ENCODE measurements at places on chromosomes 3 and 15. TPM values are rescaled to one million over a fixed set of nuclear protein-coding genes. Genes with fewer than 3 reads are reported as not detected.

DNA sequence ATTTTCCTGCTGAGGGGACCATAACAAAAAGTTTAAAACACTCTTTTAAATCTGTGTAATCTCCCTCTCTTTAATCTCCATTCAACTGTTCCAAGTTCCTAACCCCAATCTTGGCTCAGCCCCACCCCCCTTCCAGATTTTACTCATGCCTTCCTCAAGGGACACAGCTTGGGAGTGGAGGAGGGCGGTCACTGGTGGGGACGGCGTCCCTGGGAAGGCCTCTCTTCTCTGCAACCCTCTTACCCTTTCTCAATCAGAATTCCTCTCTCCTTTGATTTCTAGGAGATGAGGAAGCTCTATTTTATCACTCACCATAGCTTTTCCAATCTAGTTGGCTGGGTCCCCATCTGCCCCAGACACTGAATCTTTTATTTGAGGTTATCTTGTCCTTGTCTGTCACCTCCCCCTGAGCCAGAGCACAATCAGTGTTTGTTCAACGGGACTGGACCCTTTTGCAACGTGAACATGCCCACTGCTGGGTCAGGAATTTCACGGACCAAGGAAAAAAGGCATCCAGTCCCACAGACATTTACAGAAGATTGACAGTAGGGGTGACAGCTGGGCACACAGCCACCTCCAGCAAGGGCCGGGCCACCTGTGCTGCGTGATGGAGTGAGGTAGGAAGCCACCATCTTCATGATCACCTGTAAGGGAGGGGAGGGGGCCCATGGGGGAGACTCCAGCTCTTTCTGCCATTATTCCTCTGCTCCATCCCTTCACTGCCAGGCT lies 84.0 kb upstream of the HERC1 start:
- no peak overlapping the region for H3K4me3 ChIP-seq
- peaks cover 4% of the 10 kb centered on the region for H3K4me1 ChIP-seq
- no peaks in the 10 kb centered on the region for H3K36me3 ChIP-seq

Gene CFAP92
- total RNA-seq = 5.9 TPM

GRCh38 chr3:73204841-73205240 lies 143.4 kb downstream of the EBLN2 start:
- H3K27me3 ChIP-seq = no peaks in the 10 kb centered on the region
- H3K4me3 ChIP-seq = no peak overlapping the region
- H3K27ac ChIP-seq = no peak overlapping the region
- H3K36me3 ChIP-seq = no peaks in the 10 kb centered on the region
- DNase-seq = no peak

Gene CNTN3
- not detected for total RNA-seq

Gene CLDN18
- not detected for total RNA-seq

Gene TMEM207
- total RNA-seq = 0.65 TPM

Gene GRIP2
- total RNA-seq = 4.5 TPM

GRCh38 chr3:1515882-1516281 lies 423.1 kb downstream of the CNTN6 start:
- no peaks in the 10 kb centered on the region for H3K27me3 ChIP-seq
- no peaks in the 10 kb centered on the region for H3K36me3 ChIP-seq
- H3K4me3 ChIP-seq = no peak overlapping the region
- no peak for DNase-seq

Gene EBLN2
- 6.9 TPM for total RNA-seq

DNA sequence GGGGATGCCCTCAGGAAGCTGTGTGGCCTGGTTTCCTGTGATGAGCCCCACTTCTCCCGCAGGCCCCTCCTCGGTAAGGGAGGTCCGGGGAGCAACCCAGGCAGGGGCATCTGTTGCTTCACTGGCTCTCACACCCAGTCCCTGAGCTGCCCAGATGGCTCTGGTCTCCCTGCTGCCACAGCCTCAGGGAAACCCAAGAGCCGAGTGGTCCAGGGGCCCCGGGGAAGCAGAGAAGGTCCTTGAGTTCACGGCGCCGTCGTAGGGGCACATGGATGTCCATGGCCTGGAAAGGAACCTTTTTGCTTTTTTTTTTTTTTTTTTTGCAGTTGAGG lies 13.3 kb upstream of the LRRC15 start:
- H3K4me3 ChIP-seq = no peak overlapping the region
- peaks cover 11% of the 10 kb centered on the region for H3K4me1 ChIP-seq
- no peaks in the 10 kb centered on the region for H3K27me3 ChIP-seq
- DNase-seq = no peak

DNA sequence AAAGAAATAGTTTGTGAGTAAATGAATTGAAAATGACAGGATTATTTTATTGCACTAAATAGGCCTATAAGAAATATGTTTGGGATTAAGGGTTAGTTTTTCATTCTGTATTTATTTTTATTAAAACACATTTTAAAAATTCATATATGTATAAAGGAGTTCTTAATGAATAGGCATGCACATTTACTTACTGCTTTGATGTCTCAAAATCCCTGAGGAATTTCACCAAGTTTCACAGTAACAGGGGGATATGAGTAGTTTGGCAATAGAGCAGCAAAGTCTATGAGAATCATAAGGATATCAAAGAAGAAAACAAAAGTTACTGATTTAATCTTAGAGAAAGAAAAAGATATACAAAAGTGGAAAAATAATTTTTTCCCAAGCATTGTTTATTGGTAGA lies 411.7 kb downstream of the NAALADL2 start:
- H3K27ac ChIP-seq = no peak overlapping the region
- H3K4me3 ChIP-seq = no peak overlapping the region
- no peak for DNase-seq
- no peaks in the 10 kb centered on the region for H3K4me1 ChIP-seq

- DNase-seq = peak; percentile 79
- H3K27me3 ChIP-seq = no peaks in the 10 kb centered on the region
- no peaks in the 10 kb centered on the region for H3K36me3 ChIP-seq
- no peaks in the 10 kb centered on the region for H3K4me1 ChIP-seq
Measured at GRCh38 chr3:88113311-88114162, 36.2 kb upstream of the C3orf38 start.

DNA sequence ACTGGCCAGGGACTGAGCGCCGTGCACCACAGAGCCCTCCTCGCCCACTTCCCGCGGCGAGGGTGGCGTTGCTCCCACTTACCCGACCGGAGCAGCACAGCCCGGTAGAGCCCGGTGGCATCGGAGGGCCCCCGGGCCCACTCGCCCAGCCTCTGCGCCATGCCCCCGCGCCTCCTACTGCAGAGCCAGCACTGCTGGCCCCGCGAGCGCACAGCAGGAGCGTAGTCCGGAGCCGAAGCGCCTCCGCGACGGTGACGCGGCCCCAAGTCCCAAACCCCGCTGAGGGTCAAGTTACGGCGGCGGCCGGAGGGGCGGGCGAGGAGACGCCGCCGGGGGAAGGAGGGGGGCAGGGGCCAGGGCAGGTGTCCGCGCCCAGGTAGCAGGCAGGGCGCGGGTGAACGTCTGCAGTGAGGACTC lies 9.6 kb upstream of the FAM107A start:
- no peaks in the 10 kb centered on the region for H3K27me3 ChIP-seq
- DNase-seq = no peak
- H3K27ac ChIP-seq = no peak overlapping the region
- H3K4me3 ChIP-seq = no peak overlapping the region
- H3K36me3 ChIP-seq = no peaks in the 10 kb centered on the region
- H3K4me1 ChIP-seq = no peaks in the 10 kb centered on the region

- peaks cover 2% of the 10 kb centered on the region for H3K36me3 ChIP-seq
- no peaks in the 10 kb centered on the region for H3K27me3 ChIP-seq
- H3K4me1 ChIP-seq = peaks cover 67% of the 10 kb centered on the region
- H3K4me3 ChIP-seq = no peak overlapping the region
- H3K27ac ChIP-seq = no peak overlapping the region
Measured at GRCh38 chr15:62486041-62486440, 321.0 kb upstream of the C2CD4B start.

DNA sequence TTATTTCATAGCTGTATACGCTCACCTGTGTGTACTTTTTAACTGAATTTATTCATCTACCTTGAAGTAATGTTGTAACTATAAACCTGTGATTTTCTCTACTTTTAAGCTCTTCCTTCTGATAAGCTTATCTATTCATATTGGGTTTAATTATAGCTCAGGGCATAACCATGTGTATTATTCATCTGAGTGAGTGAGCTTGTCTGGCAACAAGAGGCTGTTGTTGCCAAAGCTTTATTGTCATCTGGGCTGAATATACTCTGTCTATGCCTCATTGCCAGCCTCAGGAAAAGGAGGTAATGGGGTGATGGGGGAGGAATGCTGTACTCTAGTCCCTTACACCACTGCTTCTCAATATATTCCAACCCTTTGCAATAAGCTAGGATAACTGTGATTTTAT lies 292.4 kb downstream of the UBE2E2 start:
- DNase-seq = no peak
- no peak overlapping the region for H3K27ac ChIP-seq
- H3K4me1 ChIP-seq = no peaks in the 10 kb centered on the region
- H3K4me3 ChIP-seq = no peak overlapping the region
- no peaks in the 10 kb centered on the region for H3K27me3 ChIP-seq

DNA sequence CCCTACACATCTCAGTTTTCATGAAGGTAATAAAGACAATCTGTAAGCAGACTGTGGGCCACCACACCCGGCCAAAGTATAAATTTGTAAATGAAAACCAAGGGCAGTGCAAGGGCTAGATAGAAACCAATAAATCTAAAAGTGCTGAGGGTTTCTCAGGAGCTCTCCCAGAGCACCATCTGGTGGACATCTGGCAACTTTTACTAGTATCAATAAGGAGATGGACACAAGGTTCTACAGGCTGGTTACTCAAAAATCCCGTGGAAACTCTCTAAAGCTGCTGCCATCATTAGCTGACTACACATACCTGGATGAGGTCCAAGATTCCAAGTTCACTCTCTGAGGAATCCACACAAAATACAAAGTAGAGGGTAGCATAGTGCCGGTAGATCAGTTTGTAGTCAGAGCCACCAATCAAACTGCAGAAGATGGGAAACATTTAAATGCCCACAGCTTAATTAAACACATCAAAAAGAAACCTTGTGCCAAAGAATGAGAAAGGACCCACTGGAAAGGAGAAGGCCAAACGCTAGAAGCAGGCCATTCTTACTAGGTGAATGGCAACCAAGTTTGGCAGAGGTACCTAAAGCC lies 5.5 kb downstream of the AP3S2 start:
- H3K36me3 ChIP-seq = peaks cover 2% of the 10 kb centered on the region
- no peaks in the 10 kb centered on the region for H3K4me1 ChIP-seq
- no peak overlapping the region for H3K4me3 ChIP-seq
- H3K27me3 ChIP-seq = no peaks in the 10 kb centered on the region

DNA sequence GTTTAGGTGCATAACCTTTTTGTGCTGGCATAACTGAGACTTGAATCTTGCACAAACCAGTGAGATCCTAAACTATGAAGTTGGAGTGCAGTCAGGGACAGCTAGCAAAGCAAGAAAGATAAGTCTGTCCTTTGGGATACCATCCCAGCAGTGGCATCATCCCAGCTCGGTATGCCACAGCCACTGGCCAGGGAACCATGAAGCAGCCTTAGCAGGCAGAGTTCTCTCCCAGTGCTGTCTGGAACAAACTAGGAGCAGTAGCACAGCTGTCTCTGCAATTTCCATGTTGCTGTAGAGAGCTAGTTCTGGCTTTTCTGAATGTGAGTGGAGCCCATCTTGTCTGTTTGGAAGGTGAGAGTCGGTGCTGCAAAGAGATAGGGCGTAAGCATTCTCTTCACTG lies 130.3 kb downstream of the DTWD1 start:
- H3K4me3 ChIP-seq = no peak overlapping the region
- no peaks in the 10 kb centered on the region for H3K27me3 ChIP-seq
- H3K36me3 ChIP-seq = no peaks in the 10 kb centered on the region
- DNase-seq = no peak

Gene ROPN1
- total RNA-seq = not detected

DNA sequence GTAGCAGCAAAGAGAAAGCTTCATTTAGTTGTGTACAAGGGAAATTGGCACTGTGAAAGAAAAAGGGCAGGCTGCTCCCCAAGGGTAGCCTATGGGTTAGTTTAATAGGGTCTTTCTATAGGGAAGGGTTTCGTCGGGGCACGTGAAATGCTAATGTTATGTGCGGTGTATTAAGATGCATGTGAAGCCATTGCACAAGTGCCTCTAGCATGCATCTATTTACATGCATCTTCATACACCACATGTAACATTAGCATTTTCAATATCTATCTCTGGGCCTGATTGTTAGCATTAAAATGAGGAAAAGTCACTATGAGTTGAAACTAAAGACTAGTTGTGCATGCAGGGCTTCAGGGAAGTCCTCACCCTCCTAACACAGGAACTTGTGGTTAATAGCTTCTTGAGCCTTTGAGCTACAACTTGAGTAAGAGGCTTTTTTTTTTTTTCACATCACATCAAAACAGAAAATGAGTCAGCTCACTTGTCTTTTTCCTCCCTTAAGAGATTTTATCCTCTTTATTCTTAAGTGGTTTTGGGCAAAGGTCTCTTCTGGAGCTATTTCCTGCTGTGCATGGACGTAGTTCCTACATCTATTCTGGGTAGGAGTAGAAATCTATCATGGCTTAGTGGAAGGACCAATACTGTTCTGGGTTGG lies 613.4 kb downstream of the ZPLD1 start:
- H3K27ac ChIP-seq = no peak overlapping the region
- no peak overlapping the region for H3K4me3 ChIP-seq
- no peak for DNase-seq
- H3K4me1 ChIP-seq = no peaks in the 10 kb centered on the region
- no peaks in the 10 kb centered on the region for H3K27me3 ChIP-seq
- no peaks in the 10 kb centered on the region for H3K36me3 ChIP-seq

GRCh38 chr3:58535531-58536500 lies 1.2 kb downstream of the ACOX2 start:
- H3K27ac ChIP-seq = peak overlapping the region; percentile 52
- H3K4me3 ChIP-seq = peak overlapping the region; percentile 18
- H3K4me1 ChIP-seq = peaks cover 52% of the 10 kb centered on the region
- no peaks in the 10 kb centered on the region for H3K27me3 ChIP-seq

DNA sequence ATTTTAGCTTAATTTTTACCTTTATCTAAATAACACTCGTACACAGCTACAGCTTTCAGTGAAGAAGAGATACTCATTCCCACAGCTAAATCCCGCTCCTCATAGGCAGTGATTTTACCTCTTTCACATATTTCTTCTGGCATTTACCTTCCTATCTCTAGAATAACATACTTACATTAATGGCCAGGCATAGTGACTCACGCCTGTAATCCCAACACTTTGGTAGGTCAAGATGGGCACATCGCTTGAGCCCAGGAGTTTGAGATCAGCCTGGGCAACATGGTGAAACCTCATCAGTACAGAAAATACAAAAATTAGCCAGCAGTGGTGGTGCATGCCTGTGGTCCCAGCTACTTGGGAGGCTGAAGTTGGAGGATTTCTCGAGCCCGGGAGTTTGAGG lies 80.2 kb downstream of the PPARG start:
- no peak overlapping the region for H3K4me3 ChIP-seq
- H3K4me1 ChIP-seq = 0 out of 2 replicates have a peak, but pooled peaks cover 4% of the 10 kb centered on the region
- no peaks in the 10 kb centered on the region for H3K36me3 ChIP-seq
- no peaks in the 10 kb centered on the region for H3K27me3 ChIP-seq
- H3K27ac ChIP-seq = no peak overlapping the region

- no peaks in the 10 kb centered on the region for H3K27me3 ChIP-seq
- no peak overlapping the region for H3K27ac ChIP-seq
- no peaks in the 10 kb centered on the region for H3K4me1 ChIP-seq
- no peak for DNase-seq
Measured at GRCh38 chr3:111619833-111620232, 24.7 kb upstream of the ZBED2 start.

- H3K27ac ChIP-seq = peak overlapping the region; percentile 84
- DNase-seq = peak; percentile 33
- H3K4me3 ChIP-seq = no peak overlapping the region
- H3K27me3 ChIP-seq = no peaks in the 10 kb centered on the region
- H3K4me1 ChIP-seq = no peaks in the 10 kb centered on the region
- peaks cover 7% of the 10 kb centered on the region for H3K36me3 ChIP-seq
Measured at GRCh38 chr15:22872936-22873701, 34.7 kb downstream of the NIPA2 start.
